Endothelial cell of coronary artery (primary cell): ENCODE measurements at places on chromosomes 5 and 9. TPM values are rescaled to one million over a fixed set of nuclear protein-coding genes. Genes with fewer than 3 reads are reported as not detected.

The PJA2 gene
- 58.1 and 74.9 TPM in 2 replicates for total RNA-seq

The GCNT1 gene
- total RNA-seq, result 8.2 and 13.3 TPM in 2 replicates

The CAMK4 gene
- total RNA-seq, result 0.47 and 4.9 TPM in 2 replicates

The EDIL3 gene
- total RNA-seq, result 10.0 and 11.4 TPM in 2 replicates

The PSD2 gene
- total RNA-seq, result not detected in 2 replicates

The LRRC19 gene
- not detected in 2 replicates for total RNA-seq

The EPB41L4A gene
- 8.9 and 13.4 TPM in 2 replicates for total RNA-seq
